ENCODE measurements at places on chromosomes 1 and 21.

GRCh38 chr1:72918940-72919339, 636.6 kb upstream of the NEGR1 start:
- DNase-seq = no peak

DNA sequence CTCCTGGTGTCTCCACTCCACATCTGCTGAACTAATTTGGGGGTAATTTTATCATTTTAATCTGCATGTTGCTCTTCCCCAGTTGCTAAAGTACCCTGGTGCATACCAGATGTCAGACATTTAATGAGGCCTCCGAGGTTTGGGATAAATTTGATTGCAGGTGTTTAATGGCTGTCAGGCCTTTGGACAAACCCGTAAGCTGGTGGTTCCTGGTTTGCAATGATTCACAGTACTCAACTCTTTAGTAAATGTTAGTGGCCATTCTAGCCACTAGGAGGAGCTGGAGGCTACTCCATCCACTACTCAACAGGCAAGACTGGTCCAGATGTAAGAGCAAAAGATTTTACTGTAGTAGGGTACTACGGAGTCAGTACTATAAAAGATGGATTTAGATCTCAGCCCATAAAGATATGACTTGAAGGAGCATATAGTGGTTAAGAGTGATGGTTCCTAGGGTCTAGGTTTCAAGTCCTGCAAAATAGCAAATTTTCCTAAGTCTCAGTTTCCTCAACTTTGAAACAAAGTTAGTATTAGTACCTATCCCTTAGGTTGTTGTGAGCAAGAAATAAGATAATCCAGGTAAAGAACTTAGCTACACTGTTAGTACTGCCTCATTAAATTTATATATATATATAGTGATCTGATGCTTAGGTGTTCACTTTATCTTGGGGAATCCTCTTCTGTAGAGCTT, 132.8 kb downstream of the SNX7 start:
- DNase-seq = peak; percentile 1

- no peak for DNase-seq
Measured at GRCh38 chr1:246005067-246005466, 502.0 kb downstream of the SMYD3 start.

GRCh38 chr1:71919811-71920509, 362.4 kb downstream of the NEGR1 start:
- DNase-seq = no peak

DNA sequence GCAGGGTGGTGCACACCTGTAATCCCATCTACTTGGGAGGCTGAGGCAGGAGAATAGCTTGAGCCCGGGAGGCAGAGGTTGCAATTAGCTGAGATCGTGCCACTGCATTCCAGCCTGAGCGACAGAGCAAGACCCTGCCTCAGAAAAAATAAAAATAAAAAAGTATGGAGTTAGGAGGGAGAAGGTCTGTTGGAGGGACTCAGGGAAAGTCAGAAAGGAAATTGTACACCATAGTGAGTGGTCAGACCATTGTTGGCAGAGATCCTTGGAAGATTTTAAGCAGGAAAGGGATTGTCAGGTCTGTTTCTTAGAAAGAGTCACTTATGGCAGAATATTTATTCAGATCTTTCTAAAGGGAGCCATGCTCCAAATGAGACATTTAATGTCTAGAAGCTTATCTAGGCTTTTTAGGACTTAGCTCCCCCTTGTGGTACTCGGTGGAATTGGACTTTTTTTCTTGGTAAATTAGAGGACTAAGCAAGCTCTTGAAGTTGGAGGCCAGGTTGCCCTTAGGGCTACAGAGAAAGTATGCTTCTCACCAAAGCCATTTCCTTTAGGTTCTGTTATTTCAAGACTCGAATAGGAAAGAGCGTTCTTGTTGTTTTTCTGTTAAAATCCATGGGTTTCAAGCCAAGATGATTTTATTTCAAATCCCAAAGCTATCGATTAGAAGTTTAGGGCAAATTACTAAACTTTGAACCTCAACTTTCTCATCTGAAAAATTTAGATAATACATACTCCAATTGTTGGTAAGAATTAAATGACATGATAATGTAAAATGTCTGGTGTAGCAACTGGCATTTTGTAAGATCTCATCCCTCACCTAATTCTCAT, 16.5 kb downstream of the MIA3 start:
- DNase-seq = peak; percentile 2

DNA sequence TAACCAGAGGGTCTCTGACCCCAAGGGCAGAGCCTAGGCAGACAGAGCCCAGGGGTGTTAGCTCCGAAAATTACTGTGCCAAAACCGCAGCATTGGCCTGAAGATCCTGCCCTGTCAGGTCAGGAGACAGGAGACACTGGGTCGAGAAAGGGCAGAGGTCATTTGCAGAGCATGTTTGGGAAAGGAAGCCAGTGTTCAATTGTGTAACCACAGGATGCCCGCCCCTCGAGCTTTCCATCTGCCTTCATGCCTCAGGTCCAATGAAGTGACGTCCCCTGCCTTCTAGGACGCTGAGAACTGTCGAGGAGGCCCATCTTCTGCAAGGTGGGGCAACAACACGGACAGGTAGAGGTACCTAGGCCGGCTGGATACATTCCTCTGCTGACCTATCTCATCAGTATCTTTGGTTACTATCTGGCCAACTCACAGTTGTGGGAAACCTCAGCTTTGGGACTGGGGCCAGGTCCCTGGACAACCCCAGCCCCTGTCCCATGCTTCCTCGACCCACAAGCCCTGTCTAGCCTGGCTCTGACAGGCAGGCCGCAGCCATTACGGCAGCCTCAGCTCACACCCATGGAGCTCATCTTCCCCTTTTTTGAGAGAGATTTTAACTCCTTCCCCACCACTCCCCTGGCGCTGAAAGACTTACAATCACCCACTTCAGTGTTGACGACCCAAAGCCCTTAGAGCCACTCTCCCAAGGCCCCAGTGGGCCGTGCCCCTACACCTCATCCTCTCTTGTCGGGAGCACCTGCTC, 1.3 kb downstream of the ARL8A start:
- no peak for DNase-seq

- DNase-seq = no peak
Measured at GRCh38 chr1:234062166-234062565, 157.7 kb downstream of the SLC35F3 start.

DNA sequence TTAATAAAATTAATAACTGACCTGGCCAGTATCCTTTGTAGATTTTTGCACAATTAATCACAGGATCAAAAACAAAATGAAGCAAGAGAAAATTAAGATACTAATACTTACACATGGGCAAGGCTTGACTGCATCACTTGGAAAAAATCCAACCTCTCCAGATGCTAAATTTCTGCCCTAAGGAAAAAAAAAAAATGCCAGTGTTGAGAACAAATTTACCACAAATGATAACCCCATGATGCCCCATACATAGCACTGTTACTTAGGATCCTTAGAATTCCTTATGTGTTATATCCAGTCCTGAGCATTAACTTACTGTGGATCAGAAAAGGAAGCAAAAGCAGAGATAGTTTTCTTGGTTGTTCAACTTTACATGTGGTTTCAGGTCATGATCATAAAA, 347.5 kb downstream of the VAV3 start:
- no peak for DNase-seq

- no peak for DNase-seq
Measured at GRCh38 chr1:228487336-228488124, at the start of gene RNF187. TSS of gene RNF187 (plus strand) at chr1:228487382.

DNA sequence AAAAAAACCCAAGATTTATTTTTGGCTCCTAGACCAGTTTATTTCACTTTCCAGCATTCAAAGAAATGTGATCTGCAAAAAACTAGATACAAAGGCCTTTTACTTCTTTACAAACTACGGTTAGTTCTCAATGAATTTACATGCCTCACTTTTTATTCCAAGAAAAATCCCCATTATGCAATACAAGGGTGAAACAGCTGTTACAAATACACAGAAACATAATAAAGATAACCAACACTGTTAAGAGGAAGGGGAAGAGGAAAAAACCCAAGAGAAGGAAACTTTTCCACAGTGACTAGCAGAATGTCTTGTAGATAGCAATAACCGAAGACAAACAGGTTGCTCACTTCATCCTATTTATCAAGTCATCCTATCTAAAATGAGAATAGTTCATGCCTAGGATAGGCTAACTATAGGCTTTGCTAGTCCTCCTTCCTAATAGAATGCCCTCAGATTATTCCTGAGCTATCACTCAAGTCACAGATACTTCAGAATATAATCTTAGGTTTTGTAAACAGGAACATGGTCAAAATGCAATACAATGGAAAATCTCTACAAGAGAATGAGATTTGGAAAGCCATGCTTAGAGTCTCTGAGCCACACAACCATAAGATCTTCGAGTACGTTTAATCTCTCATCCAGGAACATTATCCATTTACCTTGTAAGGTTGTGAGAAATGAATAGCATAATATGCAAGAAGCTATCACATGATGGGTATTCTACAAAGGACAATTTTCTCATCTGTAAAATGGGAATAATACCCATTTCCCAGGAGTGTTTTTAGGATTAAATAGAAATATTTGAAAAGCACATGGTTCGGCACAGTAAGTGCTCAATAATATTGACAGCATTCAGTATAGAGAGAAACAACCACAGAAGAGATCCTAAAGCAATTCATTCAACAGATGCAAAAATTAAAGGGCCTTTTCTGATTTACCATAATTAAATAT, 5.4 kb downstream of the PNRC2 start:
- no peak for DNase-seq
